ENCODE measurements at places on chromosomes 4 and X.

DNA sequence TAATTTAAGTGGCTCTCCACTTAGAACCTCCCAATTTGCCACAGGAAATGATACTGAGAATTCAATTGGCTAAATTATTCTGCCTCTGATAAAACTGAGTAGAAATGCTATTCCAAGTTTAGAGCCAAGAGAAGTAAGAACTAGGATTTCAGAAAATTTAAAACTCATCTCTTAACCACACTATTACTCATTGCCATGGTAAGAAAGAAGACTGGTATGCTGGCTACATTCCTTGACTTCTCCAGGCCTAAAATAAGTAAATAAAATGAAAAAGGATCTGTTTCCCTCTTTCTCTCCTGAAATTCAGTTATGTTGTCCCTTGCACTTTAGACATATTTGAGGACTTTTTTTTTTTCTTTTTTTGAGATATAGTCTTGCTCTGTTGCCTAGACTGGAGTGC is 23.3 kb downstream of the ZNF280C start:
- DNase-seq, result no peak

DNA sequence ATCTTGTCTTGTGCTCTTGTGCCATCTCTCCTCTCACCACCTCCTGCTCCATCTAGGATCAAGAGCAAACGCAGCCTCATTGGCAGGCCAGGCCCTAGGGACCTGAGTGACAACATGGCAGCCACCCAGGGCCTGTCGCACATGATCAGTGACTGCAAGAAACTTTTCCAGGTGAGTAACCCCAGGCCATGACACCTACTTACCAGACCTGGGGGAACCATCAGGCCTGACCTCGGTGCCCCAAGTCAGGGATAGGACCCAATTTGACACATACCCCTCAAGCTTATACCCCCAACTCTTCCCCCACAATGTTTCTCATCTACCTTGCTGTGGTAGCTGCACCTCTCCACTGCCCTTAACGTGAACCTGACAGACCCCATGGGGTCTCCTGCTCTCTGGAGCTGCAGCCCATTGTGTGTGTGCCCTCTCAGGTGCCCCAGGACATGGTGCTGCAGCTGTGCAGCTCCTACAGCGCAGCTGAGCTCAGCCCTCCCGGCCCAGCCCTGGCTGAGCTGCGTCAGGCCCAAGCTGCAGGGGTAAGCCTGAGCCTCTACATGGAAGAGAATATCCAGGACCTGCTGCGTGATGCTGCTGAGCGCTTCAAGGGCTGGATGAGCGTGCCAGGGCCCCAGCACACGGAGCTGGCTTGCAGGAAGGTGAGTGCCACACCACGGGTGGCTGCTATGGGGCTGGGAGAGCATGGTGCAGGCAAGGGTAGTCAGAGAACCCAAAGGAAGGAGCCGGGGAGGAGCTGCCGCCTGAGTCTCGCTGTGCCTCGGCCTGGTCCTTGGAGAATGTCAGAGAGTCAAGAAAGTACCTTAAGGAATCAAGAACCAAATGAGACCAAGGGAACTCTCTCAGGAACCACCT is 74.8 kb downstream of the STARD8 start:
- no peak for DNase-seq

DNA sequence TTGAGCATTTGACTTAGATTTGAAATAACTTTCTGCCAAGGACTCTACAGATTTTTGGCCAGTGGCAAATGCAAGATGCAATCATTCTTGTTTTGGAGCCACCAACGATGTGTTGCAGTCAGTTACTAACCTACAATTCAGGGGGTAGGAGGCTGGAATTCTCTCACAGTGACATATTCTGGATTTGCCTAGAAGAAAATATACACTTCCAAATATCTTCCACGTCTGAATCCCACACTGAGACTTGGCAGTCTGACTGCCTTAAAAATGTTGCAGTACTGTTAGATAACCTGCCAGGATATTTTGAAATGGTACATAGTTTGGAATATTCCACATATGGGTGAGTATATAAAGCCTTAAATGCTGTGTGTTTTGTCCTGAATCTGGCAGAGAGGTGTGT is 27.6 kb upstream of the AGTR2 start:
- no peak for DNase-seq

DNA sequence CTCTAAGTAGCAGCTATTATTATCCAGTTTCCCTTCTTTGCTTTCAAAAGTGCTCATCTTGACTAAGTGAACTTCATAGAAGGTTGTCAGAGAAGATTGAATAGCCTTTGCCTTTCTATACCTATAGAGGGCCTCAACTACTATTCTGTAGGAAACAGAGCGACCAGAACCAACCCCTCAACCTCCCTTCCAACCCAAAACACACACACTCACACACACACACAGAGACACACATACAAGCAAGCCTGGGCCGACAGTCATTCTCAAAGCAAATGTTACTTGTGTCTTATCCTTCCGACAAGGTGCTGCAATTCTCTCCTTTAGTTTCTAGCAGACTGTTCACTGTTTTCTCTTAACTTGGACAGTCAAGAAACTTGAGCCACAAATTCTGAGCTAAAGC is 201.6 kb downstream of the DCTD start:
- no peak for DNase-seq

GRCh38 chr4:76559236-76560071 is 124.4 kb downstream of the SHROOM3 start:
- no peak for DNase-seq

- no peak for DNase-seq
Measured at GRCh38 chr4:47570816-47571215, 85.7 kb downstream of the ATP10D start.

DNA sequence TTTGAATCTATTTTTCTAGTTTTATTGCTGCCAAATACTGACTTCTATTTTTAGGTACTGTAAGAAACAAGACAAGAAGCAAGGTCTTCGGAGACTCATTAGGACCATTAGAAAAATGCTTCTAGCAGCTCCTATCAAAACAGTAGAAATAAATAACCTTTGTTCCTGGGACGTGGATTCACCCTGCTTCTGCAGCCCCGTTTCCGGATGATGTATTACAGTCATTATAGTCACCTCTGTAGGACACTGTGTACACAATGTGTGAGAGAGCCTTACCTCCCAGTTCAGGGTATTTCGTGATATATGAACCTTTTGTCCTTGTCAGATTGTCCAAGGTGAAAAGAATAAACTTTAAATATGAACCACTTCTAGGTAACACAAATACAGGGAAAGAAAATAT is 484.0 kb upstream of the TECRL start:
- DNase-seq, result no peak

DNA sequence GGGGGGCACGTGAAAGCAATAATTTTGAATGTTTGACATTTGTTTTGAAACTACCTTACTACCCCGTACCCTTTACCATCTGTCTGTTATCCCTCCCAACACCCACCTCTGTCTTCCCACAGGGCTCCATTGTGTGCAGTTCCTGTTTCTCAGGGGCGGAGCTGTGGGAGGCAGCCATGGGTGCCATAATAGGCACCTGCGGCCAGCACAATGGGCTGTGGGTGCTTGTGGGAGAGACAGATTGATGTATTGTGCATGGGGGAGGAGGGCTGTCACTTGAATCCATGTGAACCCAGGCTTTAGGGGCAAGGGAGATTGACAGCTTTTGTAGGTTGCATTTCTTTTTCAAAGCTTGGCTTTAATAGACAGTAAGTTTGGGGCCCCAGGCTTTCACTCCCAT is 122.6 kb upstream of the CXorf66 start:
- no peak for DNase-seq

DNA sequence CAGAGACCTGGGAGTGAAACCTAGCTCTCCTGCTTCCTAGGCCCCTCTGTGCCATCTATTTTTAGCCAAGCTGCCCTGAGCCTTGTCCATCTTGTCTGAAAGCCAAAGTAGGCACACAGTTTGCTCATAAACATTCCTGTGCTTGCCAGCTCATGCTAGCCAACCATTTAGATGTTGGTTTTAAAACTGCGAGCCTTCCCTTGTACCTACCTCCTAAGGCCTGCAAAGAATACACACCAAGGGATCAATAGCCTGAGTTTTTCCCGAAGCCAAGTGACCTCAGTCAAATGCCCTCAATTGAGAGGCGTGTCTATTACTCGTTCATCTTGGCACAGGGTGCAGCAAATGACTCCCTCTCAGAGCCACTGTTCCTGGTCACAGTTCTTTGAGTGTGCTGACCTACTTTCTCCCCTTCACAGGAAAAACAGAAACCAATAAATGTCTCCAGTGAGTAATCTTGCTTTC is 48.5 kb downstream of the ZCCHC12 start:
- no peak for DNase-seq

DNA sequence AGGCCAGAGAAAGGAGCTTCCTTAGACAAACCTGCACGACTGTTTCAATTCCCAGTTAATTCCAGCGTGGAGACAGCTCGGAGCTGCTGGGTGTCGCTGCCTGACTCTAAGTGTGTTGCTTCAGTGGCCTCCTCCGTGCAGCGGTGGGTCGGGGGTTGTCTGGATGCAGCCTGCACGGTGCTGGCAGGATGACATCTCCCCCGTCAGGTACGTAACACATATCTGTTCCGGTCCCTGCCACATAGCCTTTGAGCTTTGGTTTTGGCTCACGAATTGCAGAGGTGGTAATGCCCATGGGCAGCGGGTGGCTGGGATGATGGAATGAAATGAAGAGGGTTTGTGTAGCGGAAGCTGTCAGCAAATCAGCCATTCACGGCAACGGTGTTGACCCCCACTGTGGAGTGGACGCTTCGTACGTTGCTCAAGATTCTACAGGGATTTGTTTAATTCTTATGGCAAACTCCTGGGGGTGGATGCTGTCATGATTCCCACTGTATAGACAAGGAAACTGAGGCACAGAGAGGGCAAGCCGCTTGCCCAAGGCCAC is 33.7 kb upstream of the HMX1 start:
- no peak for DNase-seq

DNA sequence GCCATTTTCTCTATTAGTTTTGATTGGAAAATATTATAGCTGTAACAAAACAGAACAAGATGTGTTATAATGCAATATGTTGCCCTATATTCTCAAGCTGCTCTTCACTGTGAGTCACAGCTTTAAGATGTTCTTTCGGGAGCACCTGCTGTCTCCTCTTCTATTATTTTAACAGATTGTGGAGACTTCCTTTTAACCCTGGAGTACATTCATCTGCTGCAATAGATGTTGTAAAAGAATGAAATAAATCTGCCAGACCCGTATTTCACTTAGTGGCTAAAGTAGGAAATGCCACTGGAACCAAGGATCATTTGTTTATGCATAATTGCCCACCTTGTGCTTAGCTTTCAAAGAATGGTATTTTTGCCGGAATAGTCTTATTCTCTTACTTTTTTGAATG is 11.1 kb downstream of the LSM6 start:
- no peak for DNase-seq

DNA sequence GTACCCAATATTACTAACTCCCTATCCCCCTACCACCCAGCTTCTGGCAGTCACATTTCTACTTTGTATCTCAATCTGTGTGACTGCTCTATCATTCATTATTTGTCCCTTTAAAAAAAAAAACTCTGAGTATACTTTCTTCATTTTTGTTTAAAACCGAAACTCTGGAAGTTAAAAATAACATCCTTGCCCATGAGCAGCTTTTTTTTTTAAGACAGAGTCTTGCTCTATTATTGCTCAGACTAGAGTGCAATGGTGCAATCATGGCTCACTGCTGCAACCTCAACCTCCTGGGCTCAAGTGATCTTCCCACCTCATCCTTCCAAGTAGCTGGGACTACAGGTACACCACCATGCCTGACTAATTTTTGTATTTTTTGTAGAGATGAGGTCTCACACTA is 15.8 kb downstream of the UBE2K start:
- no peak for DNase-seq

DNA sequence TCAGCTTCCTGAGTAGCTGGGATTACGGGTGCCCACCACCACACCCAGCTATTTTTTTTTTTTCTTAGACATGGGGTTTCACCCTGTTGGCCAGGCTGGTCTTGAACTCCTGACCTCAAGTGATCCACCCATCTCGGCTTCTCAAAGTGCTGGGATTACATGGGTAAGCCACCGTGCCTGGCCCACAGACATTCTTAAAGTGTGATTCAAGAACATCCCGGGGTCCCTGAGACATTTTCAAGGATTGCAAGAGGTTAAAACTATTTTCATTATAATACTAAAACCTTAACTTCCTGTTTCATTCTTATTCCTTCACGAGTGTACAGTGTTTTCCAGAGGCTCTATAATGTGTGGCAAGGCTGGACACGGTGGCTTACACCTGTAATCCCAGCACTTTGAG is 318.7 kb downstream of the CAMK2D start:
- no peak for DNase-seq

- DNase-seq, result no peak
Measured at GRCh38 chr4:168887809-168888208, 122.2 kb downstream of the CBR4 start.

- no peak for DNase-seq
Measured at GRCh38 chrX:107677501-107677901, 49.2 kb downstream of the PRPS1 start.

- DNase-seq, result no peak
Measured at GRCh38 chr4:110587666-110588285, 35.1 kb downstream of the PITX2 start.

DNA sequence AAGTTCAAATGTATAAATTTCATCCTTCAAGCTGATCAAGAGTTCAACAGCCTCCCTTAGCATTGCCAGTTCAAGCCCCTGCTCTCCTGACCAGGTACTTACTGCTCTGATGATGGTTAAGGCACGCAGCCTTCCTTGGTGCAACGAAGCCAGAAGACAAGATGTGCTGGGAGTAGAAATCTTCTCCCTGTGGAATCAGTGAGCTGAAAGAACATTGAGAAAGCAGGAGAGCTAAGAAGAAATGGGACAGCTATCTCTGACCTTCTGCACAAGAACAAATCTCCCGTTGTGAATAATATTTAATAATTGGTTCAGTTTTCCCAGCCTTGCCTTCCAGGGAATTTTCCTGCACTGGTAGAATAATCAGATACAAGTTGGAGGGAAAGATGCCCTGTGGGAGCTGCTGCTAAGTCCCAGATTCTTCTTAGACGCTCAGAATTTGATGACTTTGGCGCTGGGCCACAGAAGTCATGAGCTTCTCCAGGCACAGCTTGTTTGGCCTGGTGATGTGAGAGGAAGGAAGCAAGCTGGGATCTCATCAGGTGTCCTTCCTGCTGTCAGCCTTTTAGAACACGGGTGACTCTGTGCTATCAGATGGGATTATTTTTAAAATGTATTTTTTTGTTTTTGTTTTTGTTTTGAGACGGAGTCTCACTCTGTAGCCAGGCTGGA is 77.8 kb downstream of the CD38 start:
- no peak for DNase-seq

GRCh38 chrX:68018248-68019203 is 414.8 kb downstream of the OPHN1 start:
- DNase-seq, result no peak

DNA sequence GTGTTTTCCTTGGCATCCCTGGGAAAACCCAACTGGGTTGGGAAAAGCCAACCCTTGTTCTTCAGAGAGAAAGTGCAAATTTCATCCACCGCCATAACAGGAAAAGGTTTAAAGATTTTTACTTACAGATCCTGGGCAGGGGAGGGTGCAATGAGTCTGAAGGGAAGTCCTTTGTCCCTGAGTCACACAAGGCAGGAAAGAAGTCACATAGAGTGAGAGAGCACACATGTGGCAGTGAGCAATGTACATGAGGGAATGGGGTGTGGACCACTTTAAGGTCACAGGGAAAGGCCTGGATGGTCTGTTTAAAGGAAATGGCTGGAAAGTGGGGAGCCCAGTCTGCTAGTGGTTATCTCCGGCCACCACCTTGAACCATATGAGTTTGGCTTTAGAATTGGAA is 248.9 kb downstream of the HS3ST1 start:
- no peak for DNase-seq

Measured in activated T-cell treated with anti-CD3 and anti-CD28 coated beads for 4 hours (primary cell).